ENCODE measurements at places on chromosomes 16 and 17. TPM values are rescaled to one million over a fixed set of nuclear protein-coding genes. Genes with fewer than 3 reads are reported as not detected.

The RNF222 gene
- not detected for total RNA-seq

The ATAD5 gene
- total RNA-seq, result 6.0 TPM

The NPIPB13 gene
- 3.4 TPM for total RNA-seq

The IKZF3 gene
- not detected for total RNA-seq

The FOXO3B gene
- 1.8 TPM for total RNA-seq

The KRT12 gene
- not detected for total RNA-seq

The GGT6 gene
- not detected for total RNA-seq

The PRSS22 gene
- 0.62 TPM for total RNA-seq

The FASN gene
- 150 TPM for total RNA-seq

The GAS2L2 gene
- total RNA-seq, result 0.13 TPM

The PMM2 gene
- total RNA-seq, result 94.8 TPM

The FAM83G gene
- 40.3 TPM for total RNA-seq

The SMIM36 gene
- total RNA-seq, result not detected

Measured in A549 treated with dexamethasone at 1 μM for 4 hours (cell line).